Myocyte (in vitro differentiated cells): ENCODE measurements at places on chromosomes 13 and 19. TPM values are rescaled to one million over a fixed set of nuclear protein-coding genes. Genes with fewer than 3 reads are reported as not detected.
A peak's percentile ranks its signal among the peaks of the same experiment; 100 is the strongest.

The FGF21 gene
- total RNA-seq = not detected in 2 replicates

The ZNF555 gene
- total RNA-seq = 25.2 and 29.1 TPM in 2 replicates

The CNN1 gene
- total RNA-seq = 2.0 and 6.3 TPM in 2 replicates

The ZIM2 gene
- total RNA-seq = not detected in 2 replicates

The GPC5 gene
- total RNA-seq = 0.21 TPM in 1 of 2 replicates, not detected in the other

The CASP14 gene
- not detected in 2 replicates for total RNA-seq

The TRIP10 gene
- total RNA-seq = 29.1 and 43.1 TPM in 2 replicates

The KIR2DL3 gene
- not detected in 2 replicates for total RNA-seq

The SBK2 gene
- 39.9 and 84.5 TPM in 2 replicates for total RNA-seq

GRCh38 chr19:41144403-41144802 is 30.2 kb downstream of the CYP2F1 start:
- DNase-seq = peak; percentile 66

DNA sequence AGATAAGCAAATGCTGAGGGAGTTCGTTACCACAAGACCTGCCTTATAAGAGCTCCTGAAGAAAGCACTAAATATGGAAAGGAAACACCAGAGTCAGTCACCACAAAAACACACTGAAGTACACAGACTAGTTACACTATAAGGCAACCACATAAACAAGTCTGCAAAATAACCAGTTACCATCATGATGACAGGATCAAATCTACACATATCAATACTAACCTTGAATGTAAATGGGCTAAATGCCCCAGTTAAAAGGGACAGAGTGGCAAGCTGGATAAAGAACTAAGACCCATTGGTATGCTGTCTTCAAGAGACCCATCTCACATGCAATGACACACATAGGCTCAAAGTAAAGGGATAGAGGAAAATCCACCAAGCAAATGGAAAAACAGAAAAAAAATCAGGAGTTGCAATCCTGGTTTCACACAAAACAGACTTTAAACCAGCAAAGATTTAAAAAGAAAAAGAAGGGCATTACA is 26.6 kb downstream of the CCDC122 start:
- DNase-seq = no peak

DNA sequence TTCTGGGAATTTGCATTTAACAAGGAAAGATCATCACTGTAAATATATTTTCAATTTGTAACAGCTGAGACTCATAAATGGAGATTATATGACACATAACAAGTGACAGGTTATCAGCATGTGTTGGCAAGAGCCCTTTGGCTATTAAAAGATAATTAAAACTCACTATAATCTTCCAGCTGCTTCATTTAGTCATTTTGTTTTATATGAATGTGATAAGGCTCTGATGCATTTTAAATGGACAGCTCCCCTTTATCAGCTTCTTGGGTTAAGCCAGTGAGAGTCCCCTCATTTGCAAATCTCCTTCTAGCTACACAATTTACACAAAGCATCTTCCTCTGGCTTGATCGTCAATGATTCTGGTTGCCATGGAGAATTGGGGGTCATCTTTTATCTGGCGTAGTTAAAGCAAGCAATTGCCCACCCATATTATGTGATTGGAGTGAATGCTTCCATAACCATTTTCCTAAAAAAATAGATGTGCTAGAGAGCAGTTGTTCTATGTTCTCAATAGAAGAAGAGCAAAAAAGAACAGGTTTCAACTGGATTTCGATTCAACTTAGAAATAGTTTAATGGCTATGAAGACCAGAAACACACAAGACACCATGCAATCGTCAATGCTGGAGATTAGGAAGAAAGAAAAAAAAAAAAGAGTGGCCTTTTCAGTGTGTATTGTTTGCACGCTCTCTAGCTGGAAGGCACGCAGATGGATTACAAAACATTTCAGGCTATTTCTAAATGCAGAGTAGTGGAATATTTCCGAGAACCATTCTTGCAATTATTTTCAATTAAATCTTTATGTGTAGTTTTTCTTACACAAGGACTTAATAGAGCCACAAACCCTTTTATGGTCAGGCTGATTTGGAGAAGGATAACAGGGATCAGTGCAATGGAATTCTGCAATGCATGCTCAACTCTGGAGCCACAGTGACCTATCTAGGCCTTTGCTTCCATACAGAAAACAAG is 27.4 kb downstream of the STARD13 start:
- DNase-seq = no peak

DNA sequence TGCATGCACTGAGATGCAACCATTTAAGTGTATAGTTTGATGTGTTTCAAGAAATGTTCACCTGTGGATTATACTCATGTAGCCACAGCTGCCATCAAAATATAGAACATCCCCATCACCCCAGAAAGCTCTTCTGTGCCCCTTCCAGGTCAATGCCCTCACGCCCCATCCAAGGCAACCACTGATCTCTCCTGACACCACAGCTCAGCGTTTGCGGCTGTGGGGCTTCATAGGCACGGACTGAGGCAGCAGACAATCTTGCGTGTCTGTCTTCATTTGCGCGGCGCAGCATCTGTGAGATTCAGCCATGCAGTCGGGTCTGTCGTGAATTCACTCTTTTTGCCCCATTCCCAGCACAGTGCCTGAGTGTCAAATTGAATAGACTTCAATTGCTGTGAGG is 153.8 kb upstream of the UQCRFS1 start:
- no peak for DNase-seq

GRCh38 chr13:91355099-91355825 is 7.8 kb downstream of the MIR17HG start:
- no peak for DNase-seq

GRCh38 chr19:57830071-57830602 is at the start of gene ZNF587B:
Gene ZNF587B, plus strand, starts transcription at chr19:57830299. Its CDS starts 230 bp downstream, at chr19:57830529.
- no peak for DNase-seq

- peak; percentile 56 for DNase-seq
Observed at GRCh38 chr19:43751466-43752220, 3.1 kb downstream of the SMG9 start.

GRCh38 chr19:29651622-29652394 is 13.5 kb upstream of the PLEKHF1 start:
- no peak for DNase-seq

DNA sequence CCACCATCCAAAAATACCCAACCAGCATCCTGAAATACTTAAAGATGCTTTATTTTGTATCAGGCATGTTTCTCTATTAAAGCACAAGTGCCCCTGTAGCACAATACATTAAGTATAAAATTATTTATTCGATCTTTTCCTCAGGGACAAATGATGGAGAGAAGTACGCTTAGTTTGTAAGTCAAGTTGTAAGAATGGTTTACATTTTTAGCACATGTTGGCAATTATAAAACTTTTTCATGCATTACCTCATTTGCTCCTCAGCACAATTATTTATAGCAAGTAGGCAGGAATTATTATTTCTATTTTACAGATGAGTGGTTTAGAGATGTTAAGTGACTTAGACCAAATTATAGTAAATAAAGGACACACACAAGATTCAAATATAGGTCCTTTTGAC is 232.6 kb upstream of the HTR2A start:
- no peak for DNase-seq

- DNase-seq = no peak
Observed at GRCh38 chr19:17202249-17202648, 12.9 kb upstream of the USE1 start.

GRCh38 chr13:96214824-96215445 is 125.0 kb downstream of the HS6ST3 start:
- DNase-seq = no peak

- DNase-seq = no peak
Observed at GRCh38 chr19:7618348-7618747, 11.0 kb downstream of the XAB2 start.

DNA sequence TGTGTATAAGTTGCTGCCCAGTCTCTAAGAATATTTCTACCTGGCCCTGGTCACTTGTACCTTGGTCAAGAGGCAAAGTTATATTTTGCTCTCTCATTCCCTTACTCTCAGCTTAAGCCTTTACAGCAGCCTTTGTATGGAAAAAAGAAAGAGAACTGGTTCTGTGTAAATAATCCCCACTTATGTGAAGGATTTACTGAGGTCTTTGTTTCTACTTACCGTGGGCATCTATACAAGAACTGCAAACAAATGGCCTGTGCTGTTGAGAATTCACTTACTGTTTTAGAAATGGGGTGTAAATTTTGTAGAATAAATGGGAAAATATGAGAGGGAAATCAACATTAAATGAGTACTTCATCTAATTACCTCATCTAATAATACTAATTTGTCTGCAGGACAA is 267.4 kb downstream of the PCDH20 start:
- DNase-seq = no peak

DNA sequence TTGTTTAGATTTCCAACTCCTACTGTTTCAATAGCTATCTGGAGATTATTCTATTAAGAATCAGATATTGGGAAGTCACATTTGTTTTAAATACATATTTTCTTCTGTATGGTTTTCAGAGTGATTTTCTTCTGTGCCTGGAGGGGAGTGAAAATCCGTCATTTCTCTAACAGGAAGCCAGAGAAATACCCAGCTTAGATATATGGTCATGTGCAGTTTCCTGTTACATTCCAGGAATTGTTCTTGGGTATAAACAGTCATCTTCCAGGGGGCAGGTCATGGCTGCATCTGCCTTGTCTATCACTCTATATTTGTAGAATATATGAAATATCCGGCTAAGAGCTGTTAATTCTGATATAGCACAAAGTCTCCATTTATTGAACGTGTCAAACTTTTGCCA is 77.5 kb upstream of the MIR17HG start:
- DNase-seq = peak; percentile 39
